AG10803 (cell line): ENCODE measurements at places on chromosomes 6 and 20.

DNA sequence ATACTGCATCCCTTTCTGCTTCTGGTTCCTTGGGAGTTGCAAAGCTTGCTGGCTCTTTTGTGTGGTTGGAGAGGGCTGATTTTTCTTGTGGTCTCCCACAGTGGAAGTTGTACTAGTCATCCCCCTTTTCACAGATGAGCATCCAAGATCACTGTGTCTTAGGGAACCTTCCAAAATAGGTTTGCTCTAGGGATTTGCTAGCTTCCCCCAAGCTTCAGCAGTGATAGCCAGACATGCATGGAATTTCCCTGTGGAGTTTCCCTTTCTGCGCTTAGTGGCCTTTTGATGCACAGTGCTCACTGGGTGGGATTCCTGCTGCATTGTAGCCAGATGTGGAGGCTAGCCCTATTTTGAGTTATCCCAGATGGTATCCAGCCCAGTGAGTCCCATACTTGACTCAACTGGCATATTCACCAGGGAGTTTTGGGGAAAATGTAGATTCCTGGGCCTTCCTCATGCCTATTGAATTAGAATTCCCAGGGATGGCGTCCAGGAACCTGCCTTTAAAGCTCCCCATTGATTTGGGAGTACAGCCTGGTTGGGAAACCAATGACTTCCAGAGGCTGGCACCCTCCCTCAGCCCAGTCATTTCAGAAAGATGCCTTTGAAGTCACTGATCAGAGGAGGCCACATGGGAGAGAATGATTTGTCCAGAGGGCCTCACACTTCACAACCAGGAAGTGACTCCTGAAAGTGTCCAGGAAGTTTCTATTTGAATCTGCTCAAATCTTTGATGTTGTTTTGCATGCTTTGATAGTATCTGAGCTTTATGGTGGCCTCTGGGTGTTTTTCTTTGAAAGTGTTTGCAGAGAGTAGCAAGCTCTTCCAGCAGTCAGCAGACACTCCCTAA is 25.9 kb downstream of the PPARD start:
- DNase-seq: peak; percentile 93

DNA sequence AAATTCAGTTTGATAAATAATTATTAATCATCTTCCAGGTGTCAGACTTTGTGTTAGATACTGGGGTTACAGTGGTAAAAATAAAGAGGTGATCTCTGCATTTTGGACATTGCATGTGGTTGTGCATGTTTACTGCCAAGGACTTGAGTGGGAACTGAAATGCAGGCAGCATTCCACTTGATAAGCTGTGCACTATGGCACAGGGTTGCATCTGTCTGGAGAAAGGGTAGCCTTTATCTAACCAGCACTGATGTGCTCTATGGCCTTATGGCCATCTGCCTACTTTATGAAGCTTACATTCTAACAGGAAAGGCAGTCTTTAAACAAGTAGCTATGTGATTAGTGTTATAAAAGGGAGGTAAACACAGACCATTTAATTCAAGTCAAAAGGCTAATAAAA is 53.0 kb upstream of the MLIP start:
- DNase-seq: no peak

- peak; percentile 30 for DNase-seq
These were observed 67.8 kb downstream of the TNFRSF21 start for GRCh38 chr6:47241742-47242482.

- no peak for DNase-seq
These were observed 480.2 kb upstream of the CHD6 start for GRCh38 chr20:42098418-42098817.

DNA sequence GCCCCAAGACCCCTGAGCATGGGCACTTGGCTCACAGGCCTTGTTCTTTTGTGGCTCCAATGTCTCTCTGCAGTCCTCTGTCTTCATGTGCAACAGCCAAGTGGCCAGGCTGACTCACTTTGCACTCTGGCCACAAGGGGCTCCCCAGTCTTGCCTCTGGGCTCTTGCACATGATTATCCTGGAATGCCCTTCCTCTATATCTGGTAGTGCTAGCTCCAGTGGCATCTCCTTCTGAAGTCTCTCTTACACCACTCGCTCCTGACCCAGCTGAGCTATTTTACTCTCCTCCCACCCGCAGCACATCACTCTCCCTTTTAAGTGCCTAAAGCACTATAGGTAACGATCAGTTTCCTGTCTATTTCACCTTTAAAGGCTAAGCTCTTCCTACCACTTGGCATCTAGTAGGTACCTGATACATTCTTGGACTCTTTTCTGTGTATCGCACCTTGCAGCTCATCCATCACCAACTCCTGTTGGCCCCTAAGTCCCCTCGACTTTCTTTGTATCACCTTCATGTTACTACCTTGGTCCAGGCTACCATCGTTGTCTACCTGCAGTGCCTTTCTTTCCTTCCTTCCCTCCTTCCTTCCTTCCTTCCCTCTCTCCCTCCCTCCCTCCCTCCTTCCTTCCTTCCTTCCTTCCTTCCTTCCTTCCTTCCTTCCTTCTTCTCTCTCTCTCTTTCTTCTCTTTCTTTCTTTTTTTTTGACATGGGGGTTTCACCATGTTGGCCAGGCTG is 211.9 kb upstream of the RNF24 start:
- DNase-seq: peak; percentile 89

GRCh38 chr20:40154514-40154913 is 534.5 kb downstream of the MAFB start:
- no peak for DNase-seq

DNA sequence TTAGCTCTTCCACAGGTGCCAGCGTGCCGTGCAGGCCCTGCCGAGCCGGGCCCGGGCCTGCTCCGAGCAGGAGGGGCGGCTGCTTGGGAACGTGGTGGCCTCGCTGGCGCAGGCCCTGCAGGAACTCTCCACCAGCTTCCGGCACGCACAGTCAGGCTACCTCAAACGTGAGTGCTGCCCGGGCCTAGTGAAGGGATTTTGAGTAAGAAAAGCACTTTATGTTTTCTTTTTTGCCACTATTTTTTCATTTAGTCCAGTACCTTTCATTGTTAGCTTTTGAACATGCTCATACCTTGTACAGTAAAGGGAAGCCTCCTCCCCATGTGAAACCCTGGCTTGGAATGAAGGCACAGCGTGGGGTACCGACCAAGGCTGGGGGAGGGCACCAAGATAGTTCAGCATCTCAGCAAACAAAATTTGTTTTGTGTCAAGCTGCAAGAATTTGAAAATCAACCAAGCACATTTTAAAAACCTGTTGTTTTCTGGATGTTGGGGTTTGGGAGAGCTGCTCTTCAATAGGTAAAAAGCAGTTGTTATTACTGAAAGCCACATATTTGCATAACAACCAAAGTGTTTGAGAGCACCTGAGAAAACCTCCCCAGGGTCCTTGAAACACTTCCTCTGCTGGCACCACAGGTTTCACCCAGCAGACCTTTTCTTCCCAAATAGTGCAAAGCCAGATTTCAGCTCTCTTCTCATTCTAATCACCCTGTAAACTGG is 18.4 kb downstream of the STX16 start:
- DNase-seq: no peak

GRCh38 chr6:156175971-156176421 is 601.2 kb upstream of the ARID1B start:
- no peak for DNase-seq

- DNase-seq: peak; percentile 9
These were observed 198.4 kb upstream of the KCNK16 start for GRCh38 chr6:39520916-39521315.

GRCh38 chr6:47734831-47735481 is 36.6 kb downstream of the ADGRF4 start:
- DNase-seq: no peak

GRCh38 chr6:115602466-115602865 is 458.2 kb downstream of the FRK start:
- no peak for DNase-seq

- no peak for DNase-seq
These were observed 803 bp downstream of the MICB start for GRCh38 chr6:31498748-31499147.

DNA sequence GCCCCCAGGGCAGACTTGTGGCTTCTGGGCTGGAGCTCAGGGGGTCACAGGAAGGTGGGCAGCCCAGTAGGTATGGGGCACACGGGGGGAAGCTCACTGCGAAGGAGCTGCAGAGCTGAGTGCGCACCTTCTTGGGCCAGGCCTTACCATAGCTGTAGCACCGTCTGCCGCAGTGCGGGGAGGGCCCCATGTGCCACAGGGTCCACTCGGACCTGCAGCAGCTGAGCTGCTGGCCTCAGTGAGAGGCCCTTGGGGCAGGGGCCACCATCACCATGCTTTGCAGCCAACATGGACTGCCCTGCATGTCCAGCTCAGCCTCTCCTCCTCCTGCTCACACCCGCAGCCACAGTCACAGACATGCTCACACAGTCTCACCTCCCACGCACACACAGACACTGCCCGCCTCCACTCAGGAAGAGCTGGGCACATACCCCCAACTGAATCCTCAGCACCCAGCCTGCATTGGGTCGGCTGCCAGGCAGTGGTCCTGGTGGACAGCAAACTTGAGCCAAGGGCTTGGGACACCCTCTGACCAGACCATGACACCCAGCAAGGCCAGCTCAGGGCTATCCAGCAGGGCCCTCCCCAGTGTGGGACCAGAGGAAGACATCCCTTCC is 35.3 kb downstream of the YTHDF1 start:
- no peak for DNase-seq
